ENCODE measurements at places on chromosomes 5 and 9.

- no peak for DNase-seq
Observed at GRCh38 chr5:167309941-167310517, 981.4 kb upstream of the WWC1 start.

- DNase-seq, result no peak
Observed at GRCh38 chr5:89498699-89499098, 615.7 kb upstream of the MEF2C start.

DNA sequence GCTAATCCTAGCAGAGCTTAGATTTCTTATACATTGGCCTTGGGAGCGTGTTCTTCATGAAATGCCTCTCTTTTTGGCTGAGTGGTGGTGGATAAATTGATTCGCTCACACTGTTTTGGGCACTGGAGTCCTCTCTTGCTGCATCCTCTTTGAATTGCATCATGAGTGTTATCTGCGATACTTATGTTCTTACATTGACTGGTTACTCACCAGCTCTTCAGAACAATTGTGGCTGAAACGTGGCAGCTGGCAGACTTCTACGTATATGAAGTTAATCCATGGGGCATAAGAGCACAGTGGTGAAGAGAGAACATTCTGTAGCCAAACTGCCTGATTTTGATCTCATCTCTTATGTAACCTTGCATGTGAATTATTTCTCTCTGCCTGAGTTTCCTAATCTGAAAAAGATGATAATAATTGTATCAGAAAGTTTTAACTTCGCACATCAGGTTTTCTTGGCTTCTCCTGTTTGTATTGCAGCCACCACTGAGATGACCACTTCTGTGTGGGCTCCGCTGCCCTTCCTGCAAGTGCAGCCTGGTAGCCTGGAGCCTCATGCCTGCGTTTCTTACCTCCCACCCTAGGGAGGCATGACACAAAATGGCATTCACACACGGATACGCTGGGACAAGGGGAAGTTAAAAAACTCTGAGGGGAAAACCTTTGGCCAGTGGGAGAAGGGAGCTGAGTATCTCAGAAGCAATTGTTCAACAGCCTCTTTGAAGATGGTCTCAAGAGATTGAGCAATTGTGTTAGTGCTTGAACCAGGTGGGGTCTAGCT lies 295.2 kb downstream of the ARHGAP26 start:
- DNase-seq, result no peak

- no peak for DNase-seq
Observed at GRCh38 chr9:13487071-13487470, 207.6 kb upstream of the MPDZ start.

DNA sequence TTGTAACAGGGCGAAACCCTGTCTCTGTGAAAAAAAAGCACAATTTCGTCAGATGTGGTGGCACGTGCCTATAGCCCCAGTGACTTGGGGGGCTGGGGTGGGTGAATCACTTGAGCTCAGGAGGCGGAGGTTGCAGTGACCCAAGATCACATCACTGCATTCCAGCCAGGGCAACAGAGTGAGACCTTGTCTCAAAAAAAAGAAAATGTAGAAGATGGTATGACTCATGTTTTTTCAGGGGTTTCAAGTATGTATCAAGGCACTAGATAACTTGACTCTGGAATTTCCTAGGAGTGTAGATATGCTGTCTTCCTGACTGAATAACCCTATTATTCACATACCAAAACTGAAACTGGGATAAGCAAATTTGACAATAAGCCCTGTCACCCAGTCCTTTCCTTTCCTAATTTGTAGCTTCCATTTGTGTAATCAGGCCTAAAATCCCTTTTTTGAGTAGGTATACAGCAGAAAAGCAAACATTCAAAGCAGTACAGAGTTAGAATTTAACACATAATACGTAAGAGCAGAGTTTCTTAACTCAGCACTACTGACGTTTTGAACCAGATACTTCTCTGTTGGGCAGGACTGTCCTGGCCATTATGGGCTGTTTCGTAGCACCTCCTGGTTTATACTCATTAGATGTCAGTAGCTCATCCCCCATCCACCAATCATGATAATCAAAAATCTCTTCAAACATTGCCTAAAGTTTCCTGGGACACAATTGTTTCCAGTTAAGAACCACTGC lies 17.3 kb upstream of the ANKRD18B start:
- no peak for DNase-seq

All from GM12891 (cell line).